ENCODE measurements at places on chromosomes 16 and 17.

GRCh38 chr16:59993101-59993500, 1259.0 kb upstream of the GOT2 start:
- no peak for DNase-seq

DNA sequence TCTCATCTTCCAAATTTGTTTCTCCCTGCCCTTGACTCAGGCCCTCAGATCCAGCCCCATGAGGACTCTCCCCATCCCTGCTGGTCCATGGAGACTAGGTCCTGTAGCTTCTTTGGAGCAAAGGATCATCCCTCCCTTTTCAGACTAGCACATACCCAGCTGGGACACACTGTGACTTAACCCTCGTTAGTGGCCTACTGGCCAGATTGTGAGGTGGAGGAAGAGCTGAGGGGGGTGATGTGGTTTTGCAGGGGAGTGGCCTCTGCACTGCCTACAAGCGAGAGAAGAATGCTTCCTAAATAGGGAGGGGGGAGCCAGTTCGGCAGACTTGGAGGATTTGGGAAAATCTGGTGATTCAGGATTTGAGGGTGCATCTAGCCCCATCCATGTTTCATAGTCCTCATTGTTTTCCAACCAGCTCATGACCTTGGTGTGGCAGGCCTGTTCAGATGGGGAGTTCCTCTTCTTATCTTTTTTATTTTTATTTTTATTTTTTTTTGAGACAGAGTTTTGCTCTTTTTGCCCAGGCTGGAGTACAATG, 47.8 kb upstream of the SLC47A1 start:
- no peak for DNase-seq

DNA sequence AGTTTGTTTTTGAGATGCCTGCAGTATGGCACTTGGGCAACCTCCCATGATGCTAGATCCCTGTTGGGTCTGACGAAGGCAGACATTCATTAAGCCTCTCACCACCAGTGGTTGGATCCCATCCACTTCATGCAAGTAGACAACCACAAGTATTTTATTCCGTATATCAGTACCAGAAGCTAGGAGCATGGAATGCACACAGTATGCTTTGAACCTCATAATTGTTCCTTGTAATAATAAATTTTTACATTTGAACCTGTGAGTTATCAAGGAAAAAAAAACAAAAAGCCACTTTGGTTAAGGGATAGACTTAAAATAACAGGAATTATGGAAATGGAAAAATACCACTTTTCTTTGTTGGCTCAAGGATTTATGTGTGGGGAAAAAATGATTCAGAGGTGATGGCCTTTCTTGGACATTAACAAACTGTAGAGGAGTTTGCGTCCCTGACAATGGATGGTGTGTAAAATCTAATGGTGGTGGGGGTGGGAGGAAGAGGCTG, 107.1 kb upstream of the KCNJ16 start:
- DNase-seq: no peak

GRCh38 chr17:6462692-6463091, 18.4 kb downstream of the PIMREG start:
- no peak for DNase-seq

DNA sequence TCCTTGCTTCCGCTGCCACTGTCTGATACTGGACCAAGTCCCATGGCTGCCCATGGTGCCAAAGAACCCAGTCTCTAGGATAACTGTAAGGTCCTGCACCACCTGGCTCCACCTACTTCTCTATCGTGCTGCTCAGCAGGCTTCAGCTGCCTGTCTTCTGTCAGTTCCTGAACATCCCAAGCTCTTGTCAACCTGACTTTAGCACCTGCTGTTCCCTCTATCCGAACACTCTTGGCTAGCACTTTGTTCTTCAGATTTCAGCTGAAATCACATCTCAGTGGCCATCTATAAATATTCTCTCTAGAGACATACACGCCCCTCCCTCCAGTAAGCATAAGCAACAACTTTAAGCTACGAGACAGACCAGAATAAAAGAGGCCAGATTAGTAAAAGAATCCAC, 15.0 kb upstream of the TMEM101 start:
- no peak for DNase-seq

- DNase-seq: no peak
These were observed 177.1 kb upstream of the WSCD1 start for GRCh38 chr17:5892921-5893675.

DNA sequence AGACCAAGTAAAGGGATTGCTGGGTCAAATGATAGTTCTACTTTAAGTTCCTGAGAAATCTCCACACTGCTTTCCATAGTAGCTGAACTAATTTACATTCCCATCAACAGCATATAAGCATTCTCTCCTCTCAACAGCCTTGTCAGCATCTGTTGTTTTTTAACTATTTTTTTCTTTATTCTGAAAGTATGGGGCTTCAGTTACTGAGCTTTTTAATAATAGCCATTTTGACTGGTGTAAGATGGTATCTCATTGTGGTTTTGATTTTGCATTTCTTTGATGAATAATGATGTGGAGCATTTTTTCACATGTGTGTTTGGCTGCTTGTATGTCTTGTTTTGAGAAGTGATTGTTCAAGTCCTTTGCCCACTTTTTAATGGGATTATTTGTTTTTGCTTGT, 2.5 kb downstream of the KRTAP2-2 start:
- DNase-seq: no peak

- DNase-seq: no peak
These were observed 22.2 kb upstream of the ALOX15 start for GRCh38 chr17:4663711-4664110.

DNA sequence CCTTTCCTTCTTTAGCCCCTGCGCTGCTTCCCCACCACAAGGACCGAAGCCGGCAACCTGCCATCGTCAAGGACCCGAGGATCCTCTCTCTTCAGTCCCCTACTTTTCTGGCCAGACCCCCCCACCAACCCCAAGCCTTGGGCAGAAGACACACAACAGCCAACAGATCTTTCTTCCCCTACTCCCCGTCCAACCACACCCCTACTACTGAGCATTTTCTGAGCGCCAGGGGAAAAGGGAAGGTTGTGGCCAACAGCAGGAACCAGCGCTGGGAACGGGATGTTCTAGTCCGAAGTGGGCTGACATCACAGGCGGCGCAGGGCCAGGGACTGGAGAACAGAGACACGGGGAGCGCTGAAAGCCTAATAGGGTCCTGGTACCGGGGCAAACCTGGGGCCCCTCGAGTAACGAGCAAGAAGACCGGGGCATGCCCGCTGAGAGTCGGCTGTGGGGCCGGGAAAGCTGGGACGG, 528 bp downstream of the PER1 start:
- DNase-seq: peak; percentile 56

- no peak for DNase-seq
These were observed 34.2 kb upstream of the ZNF469 start for GRCh38 chr16:88348377-88349152.

DNA sequence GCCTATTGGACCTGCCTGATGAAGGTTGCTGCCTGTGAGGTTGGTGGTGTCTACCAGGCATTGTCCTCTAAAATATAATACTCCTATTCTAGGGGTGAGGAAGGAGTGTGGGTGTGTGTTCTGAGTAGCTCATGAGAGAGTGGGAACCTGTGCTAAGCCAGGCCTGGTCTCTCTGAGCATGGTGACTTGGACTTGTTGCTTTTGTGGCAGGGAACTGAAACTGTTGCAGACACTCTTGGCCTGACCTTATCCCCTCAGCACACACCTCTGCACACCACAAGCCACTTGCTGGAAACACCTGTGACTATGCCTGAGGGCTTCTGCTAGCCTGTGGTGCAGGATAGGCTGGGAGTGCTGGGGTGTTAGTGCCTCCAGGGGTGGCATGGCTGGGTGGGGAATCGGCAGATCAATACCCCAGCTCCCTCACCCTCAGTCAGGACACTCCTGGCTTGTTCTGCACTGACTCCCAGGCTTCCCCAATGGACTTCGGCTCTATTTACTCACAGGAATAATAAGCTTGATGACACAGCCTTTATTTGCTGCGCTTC, 29.9 kb downstream of the PLCG2 start:
- DNase-seq: no peak

DNA sequence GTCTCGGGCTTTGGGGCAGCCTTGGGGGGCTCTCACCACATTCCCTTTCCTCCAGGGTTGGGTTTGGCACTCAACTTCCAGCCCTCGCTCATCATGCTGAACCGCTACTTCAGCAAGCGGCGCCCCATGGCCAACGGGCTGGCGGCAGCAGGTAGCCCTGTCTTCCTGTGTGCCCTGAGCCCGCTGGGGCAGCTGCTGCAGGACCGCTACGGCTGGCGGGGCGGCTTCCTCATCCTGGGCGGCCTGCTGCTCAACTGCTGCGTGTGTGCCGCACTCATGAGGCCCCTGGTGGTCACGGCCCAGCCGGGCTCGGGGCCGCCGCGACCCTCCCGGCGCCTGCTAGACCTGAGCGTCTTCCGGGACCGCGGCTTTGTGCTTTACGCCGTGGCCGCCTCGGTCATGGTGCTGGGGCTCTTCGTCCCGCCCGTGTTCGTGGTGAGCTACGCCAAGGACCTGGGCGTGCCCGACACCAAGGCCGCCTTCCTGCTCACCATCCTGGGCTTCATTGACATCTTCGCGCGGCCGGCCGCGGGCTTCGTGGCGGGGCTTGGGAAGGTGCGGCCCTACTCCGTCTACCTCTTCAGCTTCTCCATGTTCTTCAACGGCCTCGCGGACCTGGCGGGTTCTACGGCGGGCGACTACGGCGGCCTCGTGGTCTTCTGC, 8.4 kb downstream of the SLC16A3 start:
- no peak for DNase-seq

DNA sequence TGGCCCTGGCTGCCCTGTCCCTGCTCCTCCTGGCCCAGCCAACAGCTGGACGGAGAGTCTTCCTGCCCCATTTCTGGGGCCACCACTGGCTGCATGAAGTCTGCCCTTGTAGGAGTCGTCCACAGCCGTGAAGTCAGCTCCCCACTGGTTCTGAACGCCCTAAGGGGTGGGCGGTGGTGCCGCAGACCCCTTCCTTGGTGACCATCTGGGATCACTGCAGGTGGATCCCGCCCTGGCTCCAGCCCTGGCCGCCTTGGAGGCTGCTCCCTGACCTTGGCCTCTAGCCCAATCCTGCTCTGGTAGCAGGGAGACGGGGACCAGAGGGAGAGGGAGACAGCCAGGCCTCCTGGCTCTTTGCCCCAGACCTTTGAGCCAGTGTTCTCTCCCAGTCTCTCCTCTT, 35.4 kb downstream of the MGAT5B start:
- DNase-seq: no peak

- DNase-seq: no peak
These were observed 237.1 kb upstream of the DYNLRB2 start for GRCh38 chr16:80303691-80304090.

DNA sequence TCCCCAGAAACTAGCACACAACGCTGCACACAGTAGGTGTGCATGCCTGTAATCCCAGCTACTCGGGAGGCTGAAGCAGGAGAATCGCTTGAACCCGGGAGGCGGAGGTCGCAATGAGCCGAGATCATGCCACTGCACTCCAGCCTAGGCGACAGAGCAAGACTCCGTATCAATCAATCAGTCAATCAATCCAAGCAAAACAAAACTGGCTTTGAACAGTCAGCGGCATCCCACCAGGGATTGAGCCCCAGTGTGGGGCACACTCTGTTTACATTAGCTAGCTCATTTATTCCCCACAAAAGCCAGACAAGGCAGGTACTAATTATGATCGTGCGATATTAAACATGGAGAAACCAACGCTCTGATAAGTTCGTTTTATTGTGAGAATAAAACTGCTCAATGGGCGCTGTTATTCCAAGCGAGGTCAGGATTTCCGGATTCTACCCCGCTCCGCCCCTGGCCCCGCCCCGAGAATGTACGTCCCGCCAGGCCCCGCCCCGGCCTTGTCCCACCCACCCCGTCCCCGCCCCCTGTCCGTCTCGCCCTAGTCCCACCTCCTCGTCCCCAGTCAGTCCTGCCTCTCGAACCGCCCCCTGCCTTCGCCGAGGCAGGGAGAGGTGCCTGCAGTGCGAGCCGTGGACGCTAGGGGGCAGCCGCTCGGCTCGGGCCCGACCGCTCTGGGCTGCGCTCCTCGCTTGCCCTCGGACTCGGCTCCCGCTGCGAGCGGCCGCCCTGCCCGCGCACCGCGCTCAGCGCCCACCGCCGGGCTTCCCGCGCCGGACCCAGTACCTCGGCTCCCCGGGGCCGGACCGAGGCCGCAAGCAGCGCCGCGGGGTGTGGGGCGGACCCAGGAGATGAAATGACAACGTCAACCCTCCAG, at the start of gene VPS4A:
TSS of gene VPS4A (plus strand) at position 698 of the 880 bp plus-strand sequence. CDS start at position 860, 162 bp downstream.
- peak; percentile 98 for DNase-seq

DNA sequence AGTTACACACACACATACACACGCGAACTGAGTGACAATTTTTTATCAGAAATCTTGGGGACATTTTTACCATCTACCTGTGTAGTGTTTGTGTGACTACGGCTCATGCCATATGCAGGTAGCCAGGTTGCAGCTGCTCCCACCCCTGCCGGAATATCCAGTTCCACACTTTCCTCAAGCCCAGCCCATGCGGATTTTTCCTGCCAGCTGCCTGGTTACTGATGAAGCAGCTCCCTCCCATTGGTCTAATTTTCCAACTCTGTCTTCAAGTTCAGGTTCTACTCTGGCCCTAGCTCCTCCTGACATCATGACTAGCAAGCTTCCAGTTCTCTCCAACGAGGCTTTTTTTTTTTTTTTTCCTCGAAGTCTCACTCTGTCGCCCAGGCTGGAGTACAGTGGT, 4.8 kb downstream of the GSG1L2 start:
- DNase-seq: no peak

DNA sequence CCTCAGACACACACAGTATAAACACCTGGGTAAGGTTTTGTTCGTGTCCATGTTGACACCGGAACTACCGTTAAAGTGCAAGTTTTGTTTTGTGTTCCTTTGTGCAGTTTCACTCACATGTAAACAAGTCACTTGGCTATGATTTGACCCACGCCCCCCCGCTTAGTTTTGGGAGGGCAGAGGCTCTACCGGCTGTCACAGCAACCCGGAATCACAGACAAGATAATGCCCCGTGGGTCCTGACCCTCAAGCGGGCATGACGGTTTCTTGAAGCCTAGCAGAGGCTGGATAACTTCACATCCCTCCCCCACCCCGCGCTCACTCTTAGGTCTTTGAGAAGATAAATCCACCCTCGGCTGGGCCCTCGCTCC, 1.7 kb downstream of the RASD1 start:
- DNase-seq: no peak

- DNase-seq: no peak
These were observed 189.1 kb downstream of the CEP112 start for GRCh38 chr17:66002812-66003211.

GRCh38 chr16:747978-748746, 7.4 kb upstream of the CIAO3 start:
- DNase-seq: no peak

DNA sequence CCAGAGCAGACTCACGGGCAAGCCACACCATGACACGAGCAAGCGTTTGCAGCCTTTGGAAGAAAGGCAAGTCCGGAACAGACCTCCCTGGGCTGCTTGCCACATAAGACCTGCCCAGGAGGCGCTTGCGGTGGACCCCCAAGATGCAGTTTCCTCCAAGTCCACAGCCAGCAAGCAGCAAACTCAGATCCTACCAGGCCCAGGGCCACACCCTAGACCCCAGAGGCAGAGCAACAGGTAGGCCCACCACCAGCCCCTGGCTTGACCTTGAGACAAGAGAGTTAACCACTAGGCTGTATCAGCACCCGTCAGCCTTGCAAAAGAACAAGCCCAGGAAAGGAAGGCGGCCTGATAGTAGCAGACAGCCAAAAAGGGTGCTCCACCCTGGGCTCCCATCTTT, 2.3 kb downstream of the FAAP100 start:
- DNase-seq: no peak

Measured in CD4-positive, alpha-beta T cell treated with Interleukin-10 for 1 hour (primary cell).